Effector memory CD4-positive, alpha-beta T cell (primary cell): ENCODE measurements at places on chromosomes 5 and 9.

- no peak overlapping the region for H3K27ac ChIP-seq
- no peaks in the 10 kb centered on the region for H3K27me3 ChIP-seq
- peaks cover 6% of the 10 kb centered on the region for H3K4me1 ChIP-seq
- H3K4me3 ChIP-seq = no peak overlapping the region
These were observed 4.0 kb downstream of the TSTD2 start for GRCh38 chr9:97629156-97629555.

GRCh38 chr5:134840811-134841210, 5.0 kb upstream of the C5orf24 start:
- peaks cover 8% of the 10 kb centered on the region for H3K4me1 ChIP-seq
- no peaks in the 10 kb centered on the region for H3K27me3 ChIP-seq
- DNase-seq = no peak
- H3K36me3 ChIP-seq = peaks cover 3% of the 10 kb centered on the region
- no peak overlapping the region for H3K27ac ChIP-seq

DNA sequence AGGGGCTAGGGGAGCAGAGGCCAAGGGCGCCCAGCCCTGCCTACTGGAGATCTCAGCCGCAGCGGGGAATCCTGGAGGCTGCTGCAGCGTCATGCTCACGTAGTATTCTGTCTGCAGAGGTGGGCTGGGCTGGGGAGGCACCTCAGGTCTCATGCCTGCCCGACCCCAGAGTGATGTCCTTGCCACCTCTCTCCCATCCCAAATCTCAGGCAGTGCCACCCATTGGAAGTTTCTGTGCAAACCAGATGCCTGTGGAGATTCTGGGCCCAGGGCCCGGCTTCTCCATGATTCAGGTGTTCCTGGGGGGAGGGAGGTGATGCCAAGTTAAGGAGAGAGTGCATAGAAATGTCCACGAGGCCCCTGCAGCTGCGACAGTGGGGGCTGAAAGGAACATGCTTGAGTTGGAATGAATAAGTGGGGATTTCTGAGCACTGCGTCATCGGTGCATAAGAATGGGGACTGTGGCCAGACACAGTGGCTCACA, 72.0 kb downstream of the ANKRD33B start:
- no peak overlapping the region for H3K27ac ChIP-seq
- no peaks in the 10 kb centered on the region for H3K27me3 ChIP-seq
- no peak for DNase-seq
- no peaks in the 10 kb centered on the region for H3K36me3 ChIP-seq
- H3K4me3 ChIP-seq = no peak overlapping the region

DNA sequence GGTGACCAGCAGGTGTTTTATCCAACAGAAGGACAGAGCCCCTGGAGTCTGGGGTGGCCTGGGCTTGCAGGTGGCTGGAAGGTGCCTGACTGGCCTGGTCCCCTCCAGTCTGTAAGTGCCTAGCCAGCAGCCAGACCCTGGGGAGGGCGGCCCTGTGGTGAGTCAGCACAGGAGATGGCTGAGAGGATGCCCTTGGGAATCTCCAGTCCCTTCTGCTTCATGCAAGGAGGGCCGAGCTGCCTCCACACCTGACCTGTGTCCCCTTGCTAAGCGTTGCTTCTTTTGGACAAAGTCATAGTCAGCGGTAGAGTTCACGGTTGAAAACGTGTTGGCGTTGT, 20.2 kb downstream of the OBP2B start:
- H3K36me3 ChIP-seq = no peaks in the 10 kb centered on the region
- no peak overlapping the region for H3K27ac ChIP-seq
- H3K4me1 ChIP-seq = no peaks in the 10 kb centered on the region
- no peak overlapping the region for H3K4me3 ChIP-seq

- H3K27me3 ChIP-seq = no peaks in the 10 kb centered on the region
- H3K4me1 ChIP-seq = peaks cover 12% of the 10 kb centered on the region
- no peak overlapping the region for H3K27ac ChIP-seq
- peaks cover 4% of the 10 kb centered on the region for H3K36me3 ChIP-seq
These were observed 30.5 kb downstream of the TGFBR1 start for GRCh38 chr9:99135456-99135855.

GRCh38 chr5:21807953-21808352, 1045.2 kb downstream of the CDH12 start:
- H3K4me3 ChIP-seq = no peak overlapping the region
- no peaks in the 10 kb centered on the region for H3K27me3 ChIP-seq
- no peaks in the 10 kb centered on the region for H3K4me1 ChIP-seq
- H3K36me3 ChIP-seq = no peaks in the 10 kb centered on the region
- no peak overlapping the region for H3K27ac ChIP-seq
- no peak for DNase-seq

GRCh38 chr5:135605221-135605620, 26.4 kb upstream of the CXCL14 start:
- no peak for DNase-seq
- H3K27ac ChIP-seq = no peak overlapping the region
- H3K36me3 ChIP-seq = no peaks in the 10 kb centered on the region
- H3K4me1 ChIP-seq = no peaks in the 10 kb centered on the region
- no peaks in the 10 kb centered on the region for H3K27me3 ChIP-seq

DNA sequence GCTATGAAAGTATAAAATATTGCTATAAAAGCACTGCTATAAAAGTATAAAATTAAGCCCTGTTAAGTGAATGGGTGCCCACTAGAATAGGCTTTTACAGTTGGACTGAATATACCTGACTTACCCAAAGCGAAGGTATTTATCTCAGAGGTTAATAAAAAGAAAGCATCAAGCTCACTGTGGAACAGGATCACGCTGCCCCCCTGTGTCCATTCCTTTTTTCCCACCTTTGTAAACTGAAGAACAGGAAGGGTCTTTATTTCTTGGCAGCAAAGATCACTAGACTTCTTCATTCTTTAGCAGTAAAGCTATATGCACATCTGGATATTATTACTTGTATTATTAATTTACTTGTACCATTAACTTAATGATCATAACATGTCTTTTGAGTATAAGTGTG, 22.1 kb upstream of the PLPP6 start:
- H3K4me1 ChIP-seq = no peaks in the 10 kb centered on the region
- H3K36me3 ChIP-seq = no peaks in the 10 kb centered on the region
- no peak overlapping the region for H3K4me3 ChIP-seq
- H3K27me3 ChIP-seq = no peaks in the 10 kb centered on the region
- no peak for DNase-seq

- no peak overlapping the region for H3K4me3 ChIP-seq
- no peak overlapping the region for H3K27ac ChIP-seq
- no peaks in the 10 kb centered on the region for H3K27me3 ChIP-seq
- peaks cover 5% of the 10 kb centered on the region for H3K36me3 ChIP-seq
- no peak for DNase-seq
- H3K4me1 ChIP-seq = peaks cover 6% of the 10 kb centered on the region
These were observed 1.0 kb upstream of the ERCC6L2 start for GRCh38 chr9:95874303-95874988.

GRCh38 chr9:87469793-87470465, 27.7 kb upstream of the DAPK1 start:
- no peak overlapping the region for H3K27ac ChIP-seq
- no peak for DNase-seq
- H3K4me1 ChIP-seq = no peaks in the 10 kb centered on the region
- no peaks in the 10 kb centered on the region for H3K36me3 ChIP-seq
- H3K4me3 ChIP-seq = no peak overlapping the region
- H3K27me3 ChIP-seq = no peaks in the 10 kb centered on the region

DNA sequence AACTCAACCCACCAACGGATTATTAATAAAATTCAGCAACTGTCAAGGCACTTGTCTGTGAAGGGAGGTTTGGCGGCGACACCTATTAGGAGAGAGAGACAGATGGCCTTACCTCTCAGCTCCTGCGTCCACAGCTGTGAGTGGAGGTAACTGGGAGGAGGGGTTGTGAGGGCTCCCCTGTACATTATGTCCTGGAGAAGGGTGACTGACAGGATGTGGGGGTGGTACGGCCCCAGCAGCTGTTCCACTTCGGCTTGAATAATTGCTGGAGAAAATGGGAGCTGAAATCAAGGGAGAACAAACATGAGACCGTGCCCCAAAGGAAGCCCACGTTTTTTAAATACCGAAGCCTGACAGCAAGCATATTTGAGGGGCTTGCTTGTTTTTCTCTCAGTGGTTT, 353.5 kb upstream of the RFX3 start:
- H3K4me3 ChIP-seq = no peak overlapping the region
- DNase-seq = no peak
- H3K36me3 ChIP-seq = no peaks in the 10 kb centered on the region
- no peak overlapping the region for H3K27ac ChIP-seq

- H3K4me1 ChIP-seq = no peaks in the 10 kb centered on the region
- H3K36me3 ChIP-seq = no peaks in the 10 kb centered on the region
- DNase-seq = no peak
- H3K27me3 ChIP-seq = peaks cover 2% of the 10 kb centered on the region
- no peak overlapping the region for H3K27ac ChIP-seq
These were observed 23.7 kb upstream of the PDE8B start for GRCh38 chr5:77186652-77187370.

DNA sequence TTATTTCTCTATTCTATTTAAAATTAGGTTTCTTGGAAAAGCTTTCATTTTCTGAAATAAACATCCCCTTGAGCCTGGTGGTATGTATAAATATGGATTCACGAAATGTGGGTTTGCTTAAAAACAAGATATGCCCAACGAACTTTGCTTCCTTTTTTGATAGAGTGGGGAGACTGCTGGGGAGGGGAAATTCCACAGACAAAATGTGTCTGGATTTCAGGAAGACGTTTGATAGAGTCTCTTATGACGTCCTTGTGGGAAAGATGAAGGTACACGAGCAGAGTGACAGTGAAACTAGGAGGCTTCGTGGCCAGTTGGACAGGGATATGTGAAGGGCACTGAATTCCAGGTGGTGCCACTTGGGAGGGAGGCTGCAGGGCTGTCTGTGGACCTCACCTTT, 84.5 kb upstream of the RPS23 start:
- H3K4me1 ChIP-seq = peaks cover 9% of the 10 kb centered on the region
- H3K27me3 ChIP-seq = no peaks in the 10 kb centered on the region
- H3K36me3 ChIP-seq = no peaks in the 10 kb centered on the region
- no peak for DNase-seq
- H3K4me3 ChIP-seq = no peak overlapping the region
- H3K27ac ChIP-seq = no peak overlapping the region

DNA sequence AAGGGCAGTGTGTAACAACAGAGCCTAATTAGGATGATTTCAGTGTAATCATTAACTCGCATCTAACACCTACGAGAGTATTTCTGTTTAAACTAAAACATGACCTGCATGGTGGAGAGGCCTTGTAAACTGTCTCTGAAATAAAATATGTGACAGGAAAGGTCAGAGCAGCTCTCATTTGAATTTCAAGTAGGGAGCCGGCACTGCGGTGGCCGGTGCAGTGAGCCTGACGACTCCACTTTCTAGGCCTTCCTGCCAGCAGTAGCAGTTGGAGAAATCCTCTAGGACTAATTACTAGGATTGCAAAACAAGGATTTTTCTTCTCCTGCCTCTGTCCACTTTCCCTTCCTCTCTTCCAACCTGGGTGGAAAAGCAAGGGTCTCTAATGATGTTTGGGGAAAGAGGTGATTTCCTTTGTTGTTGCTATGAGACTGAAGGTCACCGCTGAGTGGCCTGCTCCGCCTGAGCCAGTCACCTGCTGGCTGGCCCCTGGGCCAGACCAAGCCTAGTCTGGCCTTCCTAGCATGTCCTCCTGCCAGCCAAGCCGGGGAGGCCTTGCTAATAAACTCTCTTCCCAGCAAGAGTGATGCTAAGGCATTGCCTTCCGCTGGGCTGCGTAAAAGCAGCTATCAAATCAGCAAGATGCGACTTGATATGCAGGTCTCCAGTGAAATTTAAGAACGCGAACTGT, 245.7 kb downstream of the PSAT1 start:
- H3K36me3 ChIP-seq = no peaks in the 10 kb centered on the region
- H3K4me1 ChIP-seq = no peaks in the 10 kb centered on the region
- no peaks in the 10 kb centered on the region for H3K27me3 ChIP-seq
- no peak for DNase-seq

DNA sequence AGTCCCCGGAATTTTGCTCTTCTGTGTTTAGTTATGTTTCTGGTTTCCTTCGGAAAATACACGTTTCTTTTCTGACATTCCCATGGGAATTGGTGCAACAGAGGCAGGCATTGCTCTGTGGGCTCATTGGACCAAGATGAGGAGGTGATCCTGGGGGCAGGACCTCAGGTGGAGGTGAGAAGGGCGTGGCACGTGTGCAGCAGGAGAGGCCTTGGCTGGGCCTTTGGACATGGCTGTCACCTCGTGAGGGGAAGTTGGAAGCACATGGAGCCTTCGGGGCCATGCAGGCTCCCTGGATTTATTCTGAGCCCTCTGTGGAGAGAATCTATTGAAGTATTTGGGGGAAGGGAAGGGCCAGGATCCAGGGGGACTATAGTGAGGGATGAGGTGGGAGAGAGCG, 44.5 kb downstream of the WNK2 start:
- no peak overlapping the region for H3K27ac ChIP-seq
- no peaks in the 10 kb centered on the region for H3K4me1 ChIP-seq
- no peak for DNase-seq
- no peak overlapping the region for H3K4me3 ChIP-seq

DNA sequence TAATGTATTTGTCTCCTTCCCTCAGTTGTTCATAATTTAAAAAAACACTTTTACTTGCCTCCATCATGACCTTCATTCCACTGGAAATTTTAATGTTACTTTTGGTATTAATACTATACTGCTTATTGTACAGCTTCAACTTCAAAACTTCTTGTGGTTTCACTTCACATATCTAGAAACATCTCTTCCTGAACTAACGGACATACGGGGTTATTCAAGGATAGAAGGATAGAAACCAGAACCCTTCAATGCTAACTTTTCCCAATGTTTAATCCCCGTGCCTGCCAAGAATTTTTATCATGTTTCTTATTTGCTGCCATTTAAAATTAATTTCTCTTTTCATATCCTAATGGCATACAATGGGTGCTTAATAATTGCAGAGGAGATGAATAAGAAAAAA, 36.3 kb upstream of the SETD9 start:
- peaks cover 84% of the 10 kb centered on the region for H3K36me3 ChIP-seq
- no peaks in the 10 kb centered on the region for H3K27me3 ChIP-seq
- no peak overlapping the region for H3K4me3 ChIP-seq
- H3K27ac ChIP-seq = no peak overlapping the region

DNA sequence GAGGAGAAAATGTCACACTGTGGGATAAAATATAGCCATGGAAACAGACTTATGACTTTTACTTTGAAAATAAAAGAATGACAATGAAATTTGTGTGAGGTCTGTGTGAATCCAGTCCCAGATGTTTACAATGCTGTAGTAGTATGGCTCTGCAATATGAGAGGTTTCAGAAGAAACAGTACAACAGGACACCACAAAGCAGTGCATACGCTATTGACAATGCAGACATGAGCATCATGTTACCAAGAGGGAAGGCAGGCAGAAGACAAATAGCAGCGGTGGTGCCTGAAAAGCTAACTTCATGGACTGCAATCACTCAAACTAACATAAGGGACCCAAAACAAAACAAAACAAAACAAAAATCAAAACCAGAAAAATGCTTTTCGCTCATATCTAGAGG, 1.8 kb downstream of the FGF10 start:
- H3K36me3 ChIP-seq = no peaks in the 10 kb centered on the region
- no peak overlapping the region for H3K27ac ChIP-seq
- no peak for DNase-seq
- H3K4me3 ChIP-seq = no peak overlapping the region

GRCh38 chr9:127508901-127509260, 57.6 kb downstream of the LRSAM1 start:
- H3K36me3 ChIP-seq = peaks cover 23% of the 10 kb centered on the region
- no peak overlapping the region for H3K27ac ChIP-seq
- H3K4me1 ChIP-seq = no peaks in the 10 kb centered on the region
